ENCODE measurements at places on chromosomes 11 and 22.

DNA sequence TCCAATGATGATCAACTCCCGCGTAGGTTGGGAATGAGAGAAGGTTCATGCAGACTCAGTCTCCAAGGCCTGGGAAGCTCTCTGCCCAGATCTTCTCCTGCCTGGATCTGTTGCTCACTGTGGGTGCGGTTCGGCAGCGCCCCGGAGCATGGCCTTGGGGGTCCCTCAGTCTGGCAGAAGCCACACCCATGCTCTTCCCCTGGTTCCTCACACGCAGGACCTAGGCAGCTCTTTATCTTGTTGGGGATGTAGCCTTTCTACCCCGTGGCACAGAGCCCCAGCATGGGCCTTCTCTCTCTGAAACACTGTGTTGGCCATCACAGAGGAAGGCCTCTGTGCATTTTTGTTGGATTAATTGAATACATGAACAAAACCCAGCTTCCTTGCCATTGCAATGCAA, 1461.6 kb downstream of the BRD1 start:
- no peak for DNase-seq

GRCh38 chr11:19524171-19524671, 188.4 kb upstream of the NAV2 start:
- no peak for DNase-seq

- DNase-seq, result no peak
These were observed 77.0 kb downstream of the DDIAS start for GRCh38 chr11:82978422-82979099.

DNA sequence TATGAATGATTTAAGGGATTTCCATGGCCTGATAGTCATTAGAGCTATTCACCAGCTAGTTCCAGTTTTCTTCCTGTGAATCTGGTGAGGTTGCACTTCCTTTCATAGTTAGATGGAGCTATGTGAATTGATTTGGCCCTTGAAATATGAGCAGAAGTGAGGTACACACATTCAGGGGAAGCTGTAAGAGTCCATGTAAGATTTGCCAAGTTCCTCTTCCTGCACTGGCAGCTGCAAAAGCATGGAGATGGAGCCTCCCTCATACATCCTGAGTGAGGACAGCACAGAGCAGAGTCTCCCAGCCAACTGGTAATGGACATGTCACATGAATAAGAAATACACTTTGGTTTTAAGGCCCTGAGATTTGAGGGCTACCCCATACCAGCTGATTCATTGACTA, 111.7 kb downstream of the CD44 start:
- no peak for DNase-seq
